ENCODE measurements at places on chromosomes 5 and 9. TPM values are rescaled to one million over a fixed set of nuclear protein-coding genes. Genes with fewer than 3 reads are reported as not detected.
A peak's percentile ranks its signal among the peaks of the same experiment; 100 is the strongest.

DNA sequence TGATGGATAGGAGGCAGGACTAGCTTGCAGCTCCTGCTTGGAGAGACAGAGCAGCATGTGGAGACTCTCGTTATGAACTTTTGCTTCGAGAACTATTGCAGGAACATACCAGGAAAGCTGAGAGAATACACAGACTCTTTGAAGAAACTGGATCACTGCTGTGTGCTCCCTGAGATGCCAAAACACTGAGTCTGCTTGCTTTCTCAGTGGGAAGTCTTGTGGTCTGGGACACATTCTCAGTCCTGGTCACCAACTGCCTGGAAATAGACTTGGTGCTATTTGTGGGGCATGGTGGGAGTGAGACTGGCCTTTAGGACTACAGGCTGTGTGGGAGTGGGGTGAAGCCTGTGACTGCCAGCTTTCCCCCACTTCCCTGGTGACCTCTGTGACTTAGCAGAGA lies 252.6 kb downstream of the MED10 start:
- DNase-seq = no peak

The SEMA5A gene
- total RNA-seq = 9.0 TPM

DNA sequence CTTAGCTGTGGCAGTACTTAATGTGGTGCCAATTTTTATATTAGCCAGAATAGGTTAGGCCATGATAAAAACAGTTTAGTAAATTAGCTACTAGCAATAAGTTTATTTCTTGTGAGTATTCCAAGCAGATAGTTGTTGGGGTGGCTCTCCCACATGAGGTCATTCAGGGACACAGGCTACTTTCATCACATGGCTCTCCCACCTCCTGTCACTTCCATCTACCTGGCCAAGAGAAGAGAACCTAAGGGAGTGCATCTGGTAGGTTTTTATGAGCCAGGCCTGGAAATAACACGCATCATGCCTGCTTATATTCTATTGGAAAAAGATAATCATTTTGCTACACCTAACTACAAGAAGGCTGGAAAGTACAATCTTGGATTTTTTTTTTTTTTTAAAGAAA lies 161.4 kb upstream of the CCNH start:
- DNase-seq = no peak

DNA sequence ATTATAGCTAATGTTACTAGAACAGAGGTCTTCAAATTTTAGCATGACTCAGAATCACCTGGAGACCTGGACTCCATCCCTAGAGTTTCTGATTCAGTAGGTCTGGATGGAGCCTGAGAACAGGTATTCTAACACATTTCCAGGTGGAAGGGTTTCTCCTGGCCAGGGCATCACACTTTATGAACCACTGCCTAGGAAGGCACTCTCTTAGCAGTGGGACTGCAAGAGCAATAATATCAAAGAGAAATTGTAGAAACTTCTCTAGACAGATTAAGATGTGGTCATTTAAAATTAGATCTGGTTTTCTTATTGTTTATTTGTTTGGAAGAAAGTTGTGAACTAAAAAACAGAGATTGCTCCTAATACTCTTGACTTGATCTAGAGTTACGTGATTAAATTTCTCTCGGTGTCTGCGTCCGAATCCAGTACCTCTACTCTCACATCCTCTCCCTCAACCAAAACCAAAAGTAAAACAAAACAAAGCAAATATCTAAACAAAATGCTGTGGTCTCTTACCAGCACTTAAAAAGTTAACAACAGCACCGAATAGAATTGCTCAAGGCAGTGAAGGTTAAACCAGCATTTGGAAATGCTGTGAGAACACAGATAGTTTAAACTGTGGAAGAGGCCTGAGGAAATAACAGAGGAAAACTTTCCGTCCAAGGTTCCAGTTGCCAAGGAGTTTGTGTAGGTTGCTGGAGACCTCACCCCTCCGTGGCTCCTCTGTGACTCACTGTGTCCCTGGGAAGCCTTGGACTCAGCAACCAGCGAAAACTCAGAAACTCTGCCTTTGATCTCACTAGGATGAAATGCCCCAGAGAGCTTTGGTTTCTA lies 193.4 kb downstream of the ARRDC3 start:
- no peak for DNase-seq

GRCh38 chr5:90613918-90614504 lies 55.4 kb downstream of the ADGRV1 start:
- no peak for DNase-seq

- no peak for DNase-seq
Observed at GRCh38 chr9:81851340-81851739, 76.9 kb upstream of the SPATA31D4 start.

The EPB41L4B gene
- 2.9 TPM for total RNA-seq

GRCh38 chr5:115501464-115502210 lies 42.9 kb downstream of the FEM1C start:
- no peak for DNase-seq

GRCh38 chr5:153964880-153965645 lies 73.6 kb downstream of the FAM114A2 start:
- peak; percentile 69 for DNase-seq

The FAM153A gene
- 2.4 TPM for total RNA-seq

The LCN12 gene
- not detected for total RNA-seq

GRCh38 chr5:175385691-175386362 lies 58.2 kb downstream of the DRD1 start:
- DNase-seq = no peak

- DNase-seq = no peak
Observed at GRCh38 chr9:114274217-114274616, 48.7 kb upstream of the ORM1 start.

The IL11RA gene
- 5.3 TPM for total RNA-seq

- DNase-seq = no peak
Observed at GRCh38 chr9:95406121-95406520, 88.6 kb upstream of the FANCC start.

The STOM gene
- total RNA-seq = 15.1 TPM

The IL3 gene
- not detected for total RNA-seq

- DNase-seq = no peak
Observed at GRCh38 chr5:37722236-37723161, 117.3 kb downstream of the GDNF start.

DNA sequence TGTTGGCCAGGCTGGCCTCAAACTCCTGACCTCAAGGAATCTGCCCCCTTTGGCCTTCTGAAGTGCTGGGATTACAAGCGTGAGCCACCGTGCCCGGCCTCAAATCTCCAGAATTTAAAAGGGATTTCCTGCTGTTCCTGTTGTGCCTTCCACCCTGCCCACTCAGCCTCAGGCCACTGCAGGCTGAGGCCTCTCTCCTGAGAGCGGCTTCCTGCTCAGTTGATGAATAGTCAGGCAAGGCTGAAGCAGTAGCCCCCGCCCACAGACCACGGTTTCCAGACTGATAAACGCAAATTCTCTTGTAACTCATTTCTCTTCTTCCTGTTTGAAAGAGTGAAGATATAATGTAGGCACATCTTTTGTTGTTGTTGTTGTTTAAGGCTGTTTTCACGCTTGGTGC lies 127.0 kb upstream of the PLCXD3 start:
- no peak for DNase-seq

DNA sequence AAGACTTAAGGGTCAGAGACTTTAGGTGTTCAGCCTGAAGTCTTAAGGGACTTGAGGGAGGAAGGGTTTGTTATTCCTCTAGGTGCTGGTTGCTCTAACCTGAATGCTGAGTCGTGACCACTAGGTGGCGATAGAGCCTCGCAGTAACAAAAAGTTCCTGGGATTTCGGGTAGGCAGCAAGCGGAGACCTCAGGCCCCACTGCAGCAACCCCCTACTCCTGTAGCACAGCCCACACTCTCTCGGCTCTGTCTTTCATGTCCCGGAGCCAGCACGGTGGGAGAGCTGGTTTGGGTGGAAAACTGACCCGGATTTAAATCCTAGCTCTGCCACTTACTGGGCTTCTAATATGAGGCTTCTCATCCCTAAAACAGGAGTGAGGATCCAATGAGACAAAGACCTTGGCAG lies 100.3 kb upstream of the PANK3 start:
- DNase-seq = peak; percentile 48

- no peak for DNase-seq
Observed at GRCh38 chr9:125493881-125494652, 212.9 kb downstream of the MAPKAP1 start.

DNA sequence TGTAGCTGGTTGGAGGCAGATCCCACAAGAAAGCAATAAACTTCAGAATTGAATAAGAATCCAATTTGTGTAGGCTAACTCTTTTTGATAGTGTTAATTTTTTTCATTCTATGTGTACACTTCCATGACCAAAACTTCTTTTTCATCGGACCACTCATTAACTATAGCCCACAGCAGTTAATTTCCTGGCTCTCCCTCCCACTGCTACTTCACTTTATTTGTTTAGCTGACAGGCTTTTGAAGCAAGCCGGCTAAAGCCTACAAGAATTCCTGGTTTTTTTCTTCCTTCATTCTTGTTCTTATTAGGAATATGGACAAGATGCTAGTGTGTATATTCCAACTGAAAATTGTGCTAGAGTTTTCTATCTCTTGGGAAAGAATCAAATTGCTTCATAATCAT lies 329.2 kb upstream of the CCNH start:
- no peak for DNase-seq

- no peak for DNase-seq
Observed at GRCh38 chr9:90515510-90515909, 127.1 kb downstream of the DIRAS2 start.

GRCh38 chr9:114374936-114375335 lies 12.8 kb downstream of the AKNA start:
- no peak for DNase-seq

- no peak for DNase-seq
Observed at GRCh38 chr5:150616506-150616905, 24.0 kb upstream of the SYNPO start.

DNA sequence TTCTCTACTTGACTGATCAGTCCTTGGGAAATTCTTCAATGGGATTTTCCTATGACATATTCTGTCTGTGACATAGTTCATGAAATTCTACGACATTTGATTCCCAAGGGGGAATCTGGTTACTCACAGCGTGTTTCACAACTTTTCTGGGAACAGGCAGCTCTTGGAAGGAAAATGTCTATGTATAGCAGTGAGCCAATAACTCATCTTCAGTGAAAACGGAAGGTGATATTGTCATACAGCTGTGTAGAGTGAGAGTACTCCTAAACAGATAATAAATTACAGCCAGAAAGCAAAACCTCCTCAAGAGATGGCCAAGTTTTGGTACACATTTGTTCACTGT lies 91.4 kb downstream of the C9orf152 start:
- DNase-seq = no peak

- DNase-seq = no peak
Observed at GRCh38 chr9:98656511-98656910, 52.2 kb downstream of the GABBR2 start.

DNA sequence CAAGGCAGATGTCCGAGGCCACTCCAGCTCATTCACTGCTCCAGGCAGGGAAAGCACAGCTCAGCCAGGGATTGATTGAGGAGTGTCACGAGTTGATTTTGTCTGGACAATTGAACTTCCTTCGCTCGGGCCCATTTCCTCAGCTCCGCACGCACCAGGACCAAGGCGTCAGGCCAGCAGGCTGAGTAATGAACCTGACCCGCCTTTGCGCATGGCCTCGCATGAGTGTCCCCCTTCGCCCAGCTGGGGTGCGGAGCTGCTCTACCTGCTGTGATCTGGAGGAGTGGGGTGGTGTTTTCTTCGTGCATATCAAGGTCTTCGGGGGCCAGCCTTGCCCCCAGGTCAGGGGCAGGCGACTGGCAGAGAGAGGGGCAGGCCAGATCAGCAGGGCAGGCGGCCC lies 44.0 kb downstream of the VAV2 start:
- no peak for DNase-seq

DNA sequence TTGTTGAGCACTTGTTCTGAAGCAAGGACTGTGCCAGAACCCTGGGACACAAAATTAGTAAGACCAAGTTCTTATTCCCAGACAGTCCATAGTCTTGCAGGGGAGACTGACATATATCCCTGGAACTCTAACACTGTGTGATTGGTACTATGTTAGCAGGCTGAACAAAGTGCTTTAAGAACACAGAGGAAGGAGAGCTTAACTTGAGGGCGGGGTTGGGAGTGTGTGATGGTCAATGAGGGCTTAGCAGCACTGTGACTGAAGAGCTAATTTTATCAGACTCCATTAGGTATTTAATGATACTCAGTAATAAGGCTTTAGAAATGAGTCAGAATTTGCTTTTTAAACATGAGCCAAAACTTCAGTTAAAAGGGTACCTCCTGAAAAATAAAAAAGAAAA lies 14.9 kb upstream of the SPATA24 start:
- DNase-seq = no peak

- no peak for DNase-seq
Observed at GRCh38 chr9:120438111-120438510, 141.9 kb downstream of the CDK5RAP2 start.

- no peak for DNase-seq
Observed at GRCh38 chr5:160477266-160477970, 55.8 kb downstream of the PTTG1 start.

DNA sequence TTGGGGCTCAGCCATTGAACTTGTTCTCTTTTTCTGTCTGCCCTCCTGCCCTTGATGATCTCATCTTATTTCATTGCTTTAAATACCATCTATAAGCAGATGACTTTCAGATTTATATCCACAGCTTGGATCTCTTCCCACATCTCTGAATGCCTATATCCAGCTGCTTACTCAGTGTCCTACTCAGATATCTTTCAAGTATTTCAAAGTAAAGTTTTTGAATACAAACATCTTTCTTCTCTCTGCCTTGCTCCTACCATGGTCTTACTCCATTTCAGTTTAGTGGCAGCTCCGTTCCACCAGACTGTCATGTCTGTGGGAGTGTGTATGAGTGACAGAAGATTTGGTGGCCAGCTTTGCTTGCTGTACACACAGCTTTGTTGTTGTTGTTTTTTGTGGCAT lies 59.7 kb downstream of the ERBIN start:
- DNase-seq = no peak

DNA sequence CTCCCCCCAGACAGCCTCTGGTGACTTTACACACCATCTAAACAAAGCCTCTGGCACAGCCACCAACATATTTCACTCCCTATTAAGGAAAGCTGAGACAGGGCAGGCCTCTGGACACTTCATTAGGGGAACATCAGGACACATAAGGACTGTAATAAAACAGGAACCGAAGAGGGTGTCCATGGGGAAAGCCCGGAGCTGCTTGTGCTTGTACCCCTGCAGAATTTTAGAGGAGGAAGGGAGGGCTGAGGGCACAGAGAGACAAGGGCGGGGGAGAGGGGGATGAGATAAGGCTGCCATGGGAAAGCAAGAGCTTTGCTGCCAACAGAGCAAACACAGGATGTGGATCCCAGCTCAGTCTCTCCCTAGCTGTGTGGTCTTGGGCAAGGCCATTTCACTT lies 138.4 kb downstream of the ASTN2 start:
- no peak for DNase-seq

- DNase-seq = no peak
Observed at GRCh38 chr9:126397056-126397455, 70.4 kb downstream of the MVB12B start.

GRCh38 chr5:93580927-93581445 lies at the start of gene NR2F1-AS1:
TSS of gene NR2F1-AS1 (minus strand) at chr5:93581219.
- no peak for DNase-seq

GRCh38 chr5:54616031-54616430 lies 98.5 kb downstream of the SNX18 start:
- DNase-seq = no peak

- no peak for DNase-seq
Observed at GRCh38 chr5:177344891-177345290, 6.6 kb downstream of the LMAN2 start.
